ENCODE measurements at places on chromosomes 5 and 9.

GRCh38 chr5:10913841-10914240 is 152.8 kb upstream of the DAP start:
- no peak for DNase-seq

DNA sequence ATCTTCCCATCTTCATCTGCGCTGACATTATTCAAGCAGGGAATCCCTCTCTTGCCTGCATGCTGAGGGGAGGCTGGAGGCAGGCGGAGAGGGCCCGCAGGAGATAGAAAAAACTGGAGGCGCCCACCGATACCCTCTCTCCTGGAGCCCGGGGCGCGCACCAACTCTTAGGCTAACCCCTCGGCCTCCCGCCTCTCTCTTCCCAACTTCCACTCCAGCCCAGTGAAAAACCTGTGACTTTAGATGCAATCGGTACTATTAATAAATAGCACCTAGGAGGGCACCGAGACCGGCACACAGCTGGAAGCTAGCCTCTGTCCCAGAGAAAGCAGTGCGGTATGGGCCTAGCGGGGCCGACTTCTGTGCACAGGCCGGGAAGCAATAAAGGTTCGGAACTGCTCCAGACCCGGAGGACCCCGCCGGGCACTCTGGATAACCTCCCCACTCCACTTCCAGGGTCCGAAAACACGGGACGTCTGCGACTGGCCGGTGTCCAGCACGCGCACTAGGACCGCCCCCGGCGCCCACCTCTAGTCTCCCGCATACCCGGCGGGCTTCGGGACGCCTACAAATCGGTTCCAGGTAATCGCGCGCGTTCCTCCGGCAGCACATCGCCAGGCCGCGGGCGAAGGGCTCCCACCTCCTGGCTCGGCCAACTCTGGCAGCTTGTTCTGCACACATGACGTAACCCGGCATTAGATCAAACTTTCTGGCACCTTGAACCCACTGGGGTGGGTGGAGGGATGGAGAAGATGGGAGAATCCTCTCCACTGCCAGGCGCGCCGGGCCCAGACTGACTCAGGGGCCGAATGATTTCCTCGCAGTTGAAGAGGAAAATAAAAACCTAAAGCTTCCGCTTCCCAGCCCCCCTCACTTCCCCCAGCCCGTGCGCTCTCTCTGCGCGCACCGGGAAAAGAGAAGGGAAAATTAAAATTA is 1.4 kb downstream of the EFNA5 start:
- DNase-seq: no peak

- DNase-seq: no peak
Measured at GRCh38 chr9:133144904-133145851, 18.5 kb downstream of the GBGT1 start.

DNA sequence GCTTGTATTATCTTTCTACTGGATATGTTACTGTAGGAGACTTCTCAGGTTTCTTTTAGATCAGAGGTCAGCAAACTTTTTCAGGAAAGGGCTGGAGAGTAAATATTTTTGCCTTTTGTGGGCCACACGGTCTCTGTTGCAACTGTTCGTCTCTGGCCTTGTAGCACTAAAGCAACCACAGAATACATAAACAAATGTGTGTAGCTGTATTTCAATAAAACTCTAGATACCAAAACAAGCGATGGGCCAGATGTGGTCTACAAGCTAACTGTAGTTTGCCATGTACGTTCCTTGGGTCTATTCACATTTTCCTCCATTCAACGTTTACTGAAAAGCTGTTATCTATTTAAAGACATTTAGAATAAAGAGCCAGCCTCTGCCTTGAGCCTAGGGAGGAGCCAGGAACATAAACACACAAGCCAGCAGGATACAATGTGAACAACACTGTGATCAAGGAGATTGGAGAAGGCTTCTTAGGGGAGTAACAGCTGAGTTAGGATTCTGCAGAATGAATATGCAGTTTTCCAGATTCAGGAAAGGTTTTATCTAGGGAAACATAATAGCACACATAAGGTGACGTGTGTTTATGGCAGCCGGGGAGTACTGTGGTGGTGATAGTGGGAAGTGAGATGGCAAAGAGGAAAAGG is 33.0 kb upstream of the HOMER1 start:
- DNase-seq: no peak

DNA sequence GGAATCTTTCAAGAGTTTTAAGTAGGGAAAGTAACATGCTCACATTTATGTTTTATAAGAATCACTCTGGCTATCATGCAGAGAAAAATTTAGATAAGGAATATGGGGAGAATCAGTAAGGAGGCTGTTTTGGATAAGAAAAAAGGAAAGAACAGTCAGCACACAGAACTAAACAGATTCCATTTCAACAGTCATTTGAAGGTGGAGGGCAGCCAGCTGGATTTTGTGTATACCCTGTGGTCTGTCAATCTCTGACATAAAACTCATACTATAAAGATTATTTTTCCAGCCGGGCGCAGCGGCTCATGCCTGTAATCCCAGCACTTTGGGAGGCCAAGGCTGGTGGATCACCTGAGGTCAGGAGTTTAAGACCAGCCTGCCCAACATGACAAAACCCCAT is 64.2 kb downstream of the PCA3 start:
- no peak for DNase-seq

- DNase-seq: no peak
Measured at GRCh38 chr5:9834871-9835770, 205.0 kb upstream of the TAS2R1 start.

- DNase-seq: no peak
Measured at GRCh38 chr9:16516891-16517290, 353.6 kb downstream of the BNC2 start.

All from stimulated activated CD4-positive, alpha-beta T cell treated with anti-CD3 and anti-CD28 coated beads, Interleukin-12 subunit alpha, Interleukin-12 subunit beta, amount 100 ng/mL, for 4 hours (primary cell).